ENCODE measurements at places on chromosomes 5 and 9.
A peak's percentile ranks its signal among the peaks of the same experiment; 100 is the strongest.

GRCh38 chr5:61641748-61642565 is 309.9 kb downstream of the ZSWIM6 start:
- DNase-seq, result peak; percentile 24

GRCh38 chr9:130770679-130771442 is 64.2 kb upstream of the ABL1 start:
- DNase-seq, result peak; percentile 74

DNA sequence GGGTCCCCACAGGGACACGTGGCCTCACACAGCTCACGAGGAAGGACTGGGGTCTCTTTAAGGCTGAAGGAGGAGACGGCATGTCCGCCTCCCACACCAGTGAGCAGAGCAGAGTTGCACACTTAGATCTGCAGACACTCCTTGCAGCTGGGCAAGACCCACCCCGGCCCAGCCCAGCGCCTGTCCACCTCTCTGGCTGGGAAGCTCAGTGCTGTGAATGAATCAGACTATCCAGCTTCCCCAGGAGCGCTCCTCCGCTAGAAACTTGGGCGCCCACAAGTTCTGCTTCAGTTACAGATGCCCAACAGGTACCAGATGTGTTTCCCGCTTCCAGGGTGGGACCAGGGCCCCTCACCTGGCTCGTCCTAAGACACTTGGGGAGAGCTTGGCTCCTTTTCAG is 78.9 kb downstream of the NSUN2 start:
- DNase-seq, result no peak

DNA sequence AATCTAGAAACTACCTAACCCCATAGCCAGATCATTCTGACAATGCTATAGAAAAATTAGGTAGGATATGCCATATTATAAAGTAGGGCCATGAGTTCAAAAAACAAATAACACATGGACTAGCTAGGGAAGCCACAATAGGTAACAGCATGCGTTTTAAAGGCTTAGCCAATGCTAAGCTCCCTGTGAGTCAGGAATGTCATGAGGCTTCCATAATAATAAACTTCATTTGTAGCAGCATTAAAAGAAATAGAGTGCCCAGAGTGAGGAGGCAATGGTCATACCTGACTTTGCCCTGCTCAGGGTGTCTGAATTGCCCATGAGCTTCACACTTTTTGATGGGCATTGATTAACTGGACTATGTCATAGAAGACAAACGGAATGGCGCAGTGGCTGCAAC is 15.8 kb downstream of the FOXE1 start:
- no peak for DNase-seq

DNA sequence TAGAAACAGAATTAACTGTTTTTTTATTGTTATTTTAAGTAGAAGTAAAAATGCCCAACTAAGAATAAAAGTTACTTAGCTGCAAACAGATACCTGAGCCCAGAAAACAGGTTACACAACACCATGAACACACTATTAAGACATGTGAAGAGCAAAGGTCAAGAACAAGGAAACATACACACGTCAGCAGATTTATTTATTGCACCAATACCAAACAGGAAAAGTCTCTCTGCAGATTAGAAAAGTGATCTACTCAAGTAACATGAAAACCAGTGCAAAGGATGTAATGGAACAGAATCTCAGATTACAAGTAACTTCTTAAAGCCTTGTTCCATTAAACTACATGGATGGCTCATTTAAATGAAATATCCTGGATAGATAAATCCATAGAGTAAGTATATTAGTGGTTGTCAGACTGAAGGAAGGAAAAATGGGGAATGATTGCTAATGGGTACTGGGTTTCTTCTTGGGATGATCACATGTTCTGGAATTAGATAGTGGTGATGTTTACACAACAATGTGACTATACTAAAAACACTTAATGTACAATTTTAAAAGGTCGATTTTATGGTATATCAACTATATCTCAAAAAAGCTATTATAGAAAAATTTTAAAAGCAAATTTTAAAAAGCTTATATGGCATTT is 6.1 kb downstream of the SAR1B start:
- no peak for DNase-seq

DNA sequence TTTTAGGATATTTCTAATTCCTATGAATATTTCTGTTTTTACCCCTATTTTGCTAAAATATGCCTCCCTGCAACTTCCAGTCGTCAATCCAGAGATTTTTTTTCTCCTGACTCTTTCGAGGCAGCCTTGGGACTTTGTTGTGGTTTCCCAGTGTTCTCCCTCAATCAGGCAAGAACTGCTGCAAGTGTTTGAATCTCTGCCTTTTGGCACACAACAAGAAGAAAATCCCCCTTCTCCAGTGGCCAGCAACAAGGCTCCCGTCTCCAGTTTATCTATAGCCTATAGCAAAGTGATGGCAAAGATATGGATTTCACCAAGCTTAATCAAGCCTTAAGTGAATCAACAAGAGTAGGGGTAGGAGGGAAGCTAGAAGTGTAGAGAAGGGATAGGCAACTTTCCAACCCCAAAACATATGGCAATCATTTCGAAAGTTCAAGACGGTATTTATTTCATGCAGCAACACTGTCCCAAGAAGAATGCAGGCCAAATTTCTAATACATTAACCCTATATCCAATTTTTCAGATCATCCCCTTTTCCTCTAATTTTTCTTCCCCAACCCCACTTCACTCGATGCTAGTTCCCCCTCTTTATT is 37.7 kb upstream of the PAPPA start:
- DNase-seq, result peak; percentile 63

GRCh38 chr9:130240410-130241197 is 25.0 kb upstream of the HMCN2 start:
- DNase-seq, result peak; percentile 70

DNA sequence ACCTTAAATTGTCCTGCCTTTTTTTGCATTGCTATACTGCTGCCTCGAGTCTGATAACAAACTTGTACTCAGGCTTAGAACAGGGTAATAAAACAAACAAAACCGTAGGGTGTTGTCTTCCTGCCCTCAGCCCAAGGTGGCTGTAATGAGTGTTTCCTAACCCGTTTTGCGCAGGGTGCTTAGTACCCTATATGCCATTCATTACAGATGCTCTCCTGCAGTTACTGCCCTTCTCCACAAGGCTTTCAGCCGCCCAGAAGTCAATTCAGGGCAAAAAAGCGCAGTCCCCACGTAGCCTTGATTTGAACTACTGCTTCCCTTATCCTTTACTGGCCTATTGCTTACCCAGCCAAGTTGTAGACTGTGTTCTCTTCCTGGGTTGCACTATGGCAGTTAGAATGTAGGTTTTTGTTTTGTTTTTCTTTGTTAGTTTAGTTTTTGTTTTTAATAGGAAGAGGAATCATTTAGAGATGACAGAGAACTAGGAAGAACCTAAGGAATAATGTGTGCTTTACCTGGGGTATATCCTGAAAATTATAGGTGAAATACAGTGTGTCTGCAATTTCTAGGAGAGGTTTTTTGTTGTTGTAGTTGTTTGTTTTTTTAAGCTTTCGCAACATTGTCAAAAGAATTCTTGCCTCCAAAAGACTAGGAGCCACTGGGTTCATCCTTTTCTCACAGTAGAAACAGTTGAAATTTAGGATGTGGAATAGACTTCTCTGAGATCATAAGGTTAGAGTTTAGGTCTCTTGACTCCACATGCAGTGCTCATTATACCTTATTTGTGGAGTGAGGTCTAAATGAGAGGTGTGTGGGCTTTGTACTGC is 1.3 kb downstream of the HMGXB3 start:
- DNase-seq, result peak; percentile 80
